ENCODE measurements at places on chromosomes 7 and 10. TPM values are rescaled to one million over a fixed set of nuclear protein-coding genes. Genes with fewer than 3 reads are reported as not detected.

USP54 gene
- 16.4 TPM for total RNA-seq

RADIL gene
- total RNA-seq, result 3.4 TPM

CCZ1B gene
- total RNA-seq, result 43.0 TPM

DNA sequence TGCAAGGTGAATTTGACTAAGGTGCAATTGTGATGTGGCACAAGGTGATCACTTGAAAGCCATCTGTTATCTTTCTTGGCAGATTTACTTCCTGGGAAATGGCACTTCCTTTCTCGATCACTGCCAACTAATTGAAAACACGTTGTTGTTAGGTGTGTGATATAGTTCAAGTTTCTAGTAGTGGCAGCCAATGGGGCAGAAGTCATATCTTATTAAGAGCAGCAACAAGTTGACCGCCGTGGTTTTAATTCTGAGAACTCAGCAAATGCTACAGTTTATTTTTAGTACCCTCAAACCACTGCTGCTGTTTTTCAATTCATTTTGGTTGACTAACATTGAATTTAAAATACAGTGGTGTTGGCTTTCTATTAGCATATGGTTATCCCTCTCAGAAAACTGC lies 1.6 kb downstream of the CHN2 start:
- DNase-seq, result no peak

DNA sequence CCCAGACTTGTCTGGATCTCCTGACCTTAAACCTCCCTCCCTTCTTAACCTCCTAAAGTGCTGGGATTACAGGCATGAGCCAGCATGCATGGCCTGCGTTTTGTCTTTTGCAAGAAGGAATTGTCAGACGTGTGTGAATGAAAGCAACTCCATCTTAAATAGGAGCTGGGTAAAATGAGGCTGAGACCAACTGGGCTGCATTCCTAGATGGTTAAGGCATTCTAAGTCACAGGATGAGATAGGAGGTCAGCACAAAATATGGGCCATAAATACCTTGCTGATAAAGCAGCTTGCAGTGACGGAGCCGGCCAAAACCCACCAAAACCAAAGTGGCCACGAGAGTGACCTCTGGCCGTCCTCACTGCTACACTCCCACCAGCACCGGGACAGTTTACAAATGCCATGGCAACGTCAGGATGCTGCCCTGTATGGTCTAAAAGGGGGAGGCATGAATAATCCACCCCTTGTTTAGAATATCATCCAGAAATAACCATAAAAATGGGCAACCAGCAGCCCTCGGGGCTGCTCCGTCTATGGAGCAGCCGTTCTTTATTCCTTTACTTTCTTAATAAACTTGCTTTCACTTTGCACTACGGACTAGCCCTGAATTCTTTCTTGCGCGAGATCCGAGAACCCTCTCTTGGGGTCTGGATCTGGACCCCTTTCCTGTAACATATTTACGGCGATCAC lies 41.2 kb upstream of the SDK1 start:
- no peak for DNase-seq

- DNase-seq, result no peak
These were observed 576.4 kb downstream of the REEP3 start for GRCh38 chr10:64097391-64098122.

- no peak for DNase-seq
These were observed 913 bp upstream of the IFIT5 start for GRCh38 chr10:89413398-89413912.

DNA sequence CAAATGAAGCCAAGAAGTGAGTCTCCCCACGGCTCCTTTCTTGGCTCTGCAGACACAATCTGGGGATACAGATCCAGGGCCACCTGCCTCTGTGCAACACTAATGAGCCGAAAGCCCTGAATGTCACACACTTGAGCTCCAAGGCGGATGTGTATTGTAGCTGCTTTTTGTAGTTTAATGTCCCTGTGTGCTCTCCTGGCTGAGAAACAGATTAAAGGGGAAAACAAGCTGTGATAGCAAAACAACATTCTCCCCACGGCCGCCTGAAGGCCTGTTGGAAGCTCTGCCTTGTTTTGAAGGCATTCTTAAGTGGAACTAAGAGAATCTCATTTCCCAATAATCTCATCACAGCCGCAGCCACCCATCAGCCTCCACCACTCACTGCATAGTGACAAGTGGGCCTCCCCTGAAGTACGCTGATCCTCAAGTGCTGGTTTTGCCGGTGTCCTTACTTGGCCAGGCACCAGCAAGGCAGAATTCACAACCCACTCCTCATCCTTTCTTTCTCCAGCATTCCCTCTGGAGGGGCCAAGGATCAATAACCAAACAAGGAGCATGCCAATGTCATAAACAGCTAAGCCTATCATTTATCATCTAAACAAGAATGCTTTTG lies 44.4 kb upstream of the AMPH start:
- no peak for DNase-seq

GRCh38 chr7:80047856-80048459 lies 86.7 kb upstream of the GNAI1 start:
- DNase-seq, result no peak

GRCh38 chr7:148982654-148983199 lies 45.6 kb downstream of the PDIA4 start:
- DNase-seq, result no peak

GRCh38 chr7:99446096-99446495 lies 7.4 kb downstream of the CPSF4 start:
- DNase-seq, result no peak

DNA sequence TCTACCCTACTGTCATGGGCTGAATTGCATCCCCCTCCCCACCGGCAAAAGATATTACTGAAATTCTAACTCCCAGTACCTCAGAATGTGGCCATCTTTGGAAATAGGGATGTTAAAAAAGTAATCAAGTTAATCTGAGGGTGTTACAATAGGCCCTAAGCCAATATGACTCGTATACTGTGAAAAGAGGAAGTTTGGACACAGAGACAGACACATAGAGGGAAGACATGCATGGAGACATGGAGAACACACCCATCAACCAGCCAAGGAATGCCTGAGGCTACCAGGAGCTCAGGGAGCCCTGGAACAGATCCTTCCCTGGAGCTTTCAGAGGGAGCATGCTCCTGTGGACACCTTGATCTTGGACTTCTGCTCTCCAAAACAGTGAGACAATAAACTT lies 138.2 kb upstream of the ADO start:
- DNase-seq, result no peak

- DNase-seq, result no peak
These were observed 90.5 kb downstream of the TWIST1 start for GRCh38 chr7:19026888-19027287.

DNA sequence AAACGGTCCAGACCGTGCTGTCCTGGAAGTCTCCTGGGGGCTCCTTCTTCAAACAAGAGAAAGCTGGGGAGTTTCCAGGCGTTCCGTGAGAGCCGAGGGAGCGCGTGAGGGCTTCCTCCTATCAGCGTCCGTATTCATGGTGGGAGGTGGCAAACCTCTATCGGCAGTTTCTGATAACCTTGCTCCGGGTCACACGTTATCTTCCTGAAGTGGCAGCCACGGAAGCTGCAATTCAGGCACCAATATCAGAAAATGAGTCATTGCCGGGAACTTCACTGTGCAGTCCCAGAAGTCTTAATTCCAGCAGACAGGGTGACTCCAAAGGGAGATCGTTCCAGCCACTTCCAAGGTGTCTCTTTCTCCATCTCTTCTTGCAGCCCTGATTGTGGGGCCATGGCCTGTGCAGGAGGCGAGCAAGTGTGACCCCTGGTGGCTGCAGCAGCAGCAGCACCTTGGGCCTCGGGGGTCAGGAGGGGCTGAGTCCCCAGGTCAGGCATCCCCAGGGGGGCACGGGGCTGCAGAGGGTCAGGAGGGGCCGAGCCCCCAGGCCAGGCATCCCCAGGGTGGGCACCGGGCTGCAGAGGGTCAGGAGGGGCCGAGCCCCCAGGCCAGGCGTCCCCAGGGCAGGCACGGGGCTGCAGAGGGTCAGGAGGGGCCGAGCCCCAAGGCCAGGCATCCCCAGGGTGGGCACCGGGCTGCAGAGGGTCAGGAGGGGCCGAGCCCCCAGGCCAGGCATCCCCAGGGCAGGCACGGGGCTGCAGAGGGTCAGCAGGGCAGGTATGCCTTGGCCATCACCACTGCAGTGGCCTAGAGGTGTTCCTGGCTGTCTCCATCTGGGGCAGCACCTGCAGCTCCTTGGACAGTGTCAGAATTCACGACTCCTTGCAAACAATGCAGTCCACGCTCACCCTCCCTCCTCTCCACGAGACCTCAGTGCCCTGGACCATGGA lies 538.7 kb downstream of the DNAJB6 start:
- no peak for DNase-seq

DNA sequence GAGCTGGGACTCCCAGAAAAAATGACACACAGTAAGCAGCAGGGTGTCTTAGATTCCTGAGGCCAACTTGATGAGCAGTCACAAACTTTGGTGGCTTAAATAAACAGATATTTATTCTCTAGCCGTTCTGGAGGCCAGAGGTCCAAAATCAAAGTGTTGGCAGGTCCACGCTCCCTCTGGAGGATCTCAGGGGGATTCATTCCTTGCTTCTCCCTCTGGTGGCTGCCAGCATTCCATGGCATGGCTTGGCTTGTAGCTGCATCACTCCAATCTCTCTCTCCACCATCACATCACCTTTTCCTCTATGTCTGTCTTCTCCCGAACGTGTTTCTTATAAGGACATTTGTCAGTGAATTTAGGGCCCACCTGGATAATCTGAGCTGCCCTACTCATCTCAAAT lies 98.4 kb downstream of the OSBPL3 start:
- DNase-seq, result no peak
